ENCODE measurements at places on chromosomes 1 and 21. TPM values are rescaled to one million over a fixed set of nuclear protein-coding genes. Genes with fewer than 3 reads are reported as not detected.

CFAP45 gene
- total RNA-seq: not detected

KNCN gene
- total RNA-seq: not detected

GRCh38 chr1:33424610-33425009 is 6.3 kb downstream of the PHC2 start:
- DNase-seq: no peak

DNA sequence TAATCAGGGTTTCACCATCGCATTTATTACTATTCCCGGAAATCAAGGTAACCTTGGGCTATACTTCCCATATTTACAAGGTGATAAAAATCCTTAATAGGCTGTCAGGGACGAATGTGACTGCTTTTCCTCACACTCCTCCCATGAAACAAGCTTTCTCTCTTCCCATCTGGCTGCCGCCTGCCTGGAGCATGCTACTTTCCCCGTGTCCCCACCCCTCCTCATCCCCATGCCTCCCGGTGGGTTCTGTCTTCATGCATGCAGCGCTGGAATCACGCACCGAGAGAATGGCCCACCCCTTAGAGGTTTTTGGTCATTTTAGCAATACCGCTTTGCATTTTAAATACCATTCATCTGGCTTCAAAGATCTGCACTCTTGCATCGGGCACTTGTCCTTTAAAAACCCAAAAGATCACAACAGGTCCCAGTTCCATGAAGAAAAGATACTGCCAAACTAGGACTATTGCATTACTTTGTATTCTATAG is 339.1 kb downstream of the NTNG1 start:
- no peak for DNase-seq

GRCh38 chr1:84743896-84744295 is 53.6 kb upstream of the SSX2IP start:
- DNase-seq: no peak

Data from H1 (cell line).